ENCODE measurements at places on chromosomes 7 and 10.

DNA sequence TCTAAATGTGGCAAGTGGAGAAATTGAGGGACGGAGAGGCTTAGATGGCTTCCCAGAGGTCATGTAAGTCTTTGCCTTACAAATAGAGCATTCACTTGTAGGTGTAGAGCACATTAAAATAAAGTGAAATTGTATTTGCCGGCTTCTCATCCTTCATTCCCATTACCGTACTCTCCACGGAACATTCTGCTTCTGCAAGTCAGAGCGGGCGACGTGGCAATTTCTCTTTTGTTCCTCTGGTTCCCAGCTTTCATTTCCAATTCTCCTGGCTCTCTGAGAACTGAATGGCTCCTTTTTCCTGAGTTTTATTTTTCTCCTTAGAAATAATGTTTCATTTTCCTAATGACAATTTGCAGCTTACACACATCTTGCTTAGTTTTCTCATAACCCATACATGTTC lies 51.3 kb upstream of the PFKP start:
- DNase-seq = no peak

DNA sequence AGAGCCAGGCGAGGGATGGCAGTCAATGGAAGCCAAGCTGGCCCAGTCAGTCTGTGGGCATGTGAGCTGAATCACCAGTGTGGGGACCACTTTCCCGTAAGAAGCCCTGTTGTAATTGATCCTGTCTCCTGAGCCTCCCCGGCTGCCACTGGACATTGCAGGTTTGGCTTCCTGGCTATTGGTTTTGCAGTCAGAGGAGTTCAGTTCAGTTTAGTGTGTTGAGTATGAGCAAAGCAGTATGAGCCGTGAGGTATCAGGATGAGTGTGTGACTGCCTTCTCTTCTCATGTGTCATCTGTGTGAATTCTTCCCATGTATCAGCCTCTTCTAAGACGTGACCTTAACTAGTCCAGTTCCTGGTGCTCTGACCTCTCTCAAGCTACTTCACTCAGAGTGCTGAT lies 227.4 kb downstream of the PRKG1 start:
- DNase-seq = peak; percentile 43

GRCh38 chr7:80806663-80807062 lies 112.2 kb downstream of the SEMA3C start:
- DNase-seq = no peak

GRCh38 chr7:105219771-105220160 lies 169.0 kb downstream of the SRPK2 start:
- no peak for DNase-seq

- DNase-seq = no peak
Measured at GRCh38 chr10:66832781-66833422, 92.9 kb upstream of the LRRTM3 start.

DNA sequence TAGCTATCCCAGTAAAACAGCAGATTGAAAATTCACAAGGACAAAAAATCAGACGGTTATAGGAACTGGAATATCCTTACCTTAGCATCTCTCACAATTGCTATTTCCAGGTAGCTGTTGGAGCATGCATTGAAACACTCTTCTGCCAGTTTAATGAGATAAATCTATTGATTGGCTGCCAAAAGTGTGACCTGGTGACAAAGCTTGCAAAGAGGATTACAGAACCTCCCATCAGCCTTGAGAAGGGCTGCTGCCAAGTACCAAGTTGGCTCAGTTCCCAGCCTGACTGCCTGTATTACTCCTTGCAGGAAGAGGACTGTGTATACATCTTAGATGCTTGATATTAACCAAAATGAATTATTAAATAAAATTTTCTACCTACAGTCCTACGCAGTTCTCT lies 5.1 kb downstream of the PRLHR start:
- DNase-seq = no peak

GRCh38 chr10:52197098-52197497 lies 117.0 kb upstream of the DKK1 start:
- no peak for DNase-seq

- DNase-seq = no peak
Measured at GRCh38 chr10:90642136-90642535, 215.7 kb downstream of the HTR7 start.

DNA sequence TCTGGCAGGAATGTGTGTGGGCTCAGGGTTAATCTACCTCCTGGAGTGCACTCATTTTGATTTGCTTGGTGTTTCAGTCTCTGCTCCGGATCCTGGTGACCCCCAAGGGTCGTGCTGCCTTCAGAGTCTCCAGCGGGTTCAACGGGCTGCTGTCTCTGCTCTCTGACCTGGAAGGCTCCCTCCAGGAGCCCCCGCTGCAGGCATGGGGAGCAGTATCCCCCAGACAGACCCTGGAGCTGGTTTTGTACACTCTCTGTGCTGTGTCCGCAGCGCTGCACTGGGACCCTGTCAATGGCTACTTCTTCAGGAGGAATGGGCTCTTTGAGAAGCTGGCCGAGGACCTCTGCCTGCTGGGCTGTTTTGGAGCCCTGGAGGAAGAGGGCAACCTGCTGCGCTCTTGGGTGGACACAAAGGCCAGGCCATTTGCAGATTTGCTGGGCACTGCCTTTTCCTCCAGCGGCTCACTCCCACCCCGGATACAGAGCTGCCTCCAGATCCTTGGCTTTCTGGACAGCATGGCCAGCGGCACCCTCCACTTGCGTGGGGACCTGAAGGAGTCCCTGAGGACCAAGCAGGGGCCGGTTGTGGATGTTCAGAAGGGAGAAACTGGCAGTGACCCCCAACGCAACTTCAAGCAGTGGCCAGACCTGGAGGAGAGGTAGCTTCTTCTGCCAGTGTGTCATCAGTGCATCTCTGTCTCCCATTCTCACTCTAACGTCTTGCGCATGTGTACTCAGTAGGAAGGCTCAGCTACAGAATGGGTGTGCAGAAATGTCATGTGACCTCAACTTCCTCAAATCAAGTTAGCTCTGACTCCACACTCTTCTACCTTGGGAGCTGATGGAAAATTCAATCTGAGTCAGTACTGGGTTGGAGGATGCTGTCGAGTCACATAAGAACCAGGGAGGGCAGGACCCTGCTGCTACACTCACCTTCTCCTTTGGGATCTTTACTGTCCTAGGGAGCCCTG lies 58.5 kb downstream of the WDFY4 start:
- no peak for DNase-seq

- peak; percentile 69 for DNase-seq
Measured at GRCh38 chr7:73715648-73716317, 3.7 kb downstream of the STX1A start.

- DNase-seq = no peak
Measured at GRCh38 chr10:60735244-60735643, 43.0 kb upstream of the CDK1 start.

GRCh38 chr7:131040467-131040932 lies 287.2 kb upstream of the MKLN1 start:
- no peak for DNase-seq

DNA sequence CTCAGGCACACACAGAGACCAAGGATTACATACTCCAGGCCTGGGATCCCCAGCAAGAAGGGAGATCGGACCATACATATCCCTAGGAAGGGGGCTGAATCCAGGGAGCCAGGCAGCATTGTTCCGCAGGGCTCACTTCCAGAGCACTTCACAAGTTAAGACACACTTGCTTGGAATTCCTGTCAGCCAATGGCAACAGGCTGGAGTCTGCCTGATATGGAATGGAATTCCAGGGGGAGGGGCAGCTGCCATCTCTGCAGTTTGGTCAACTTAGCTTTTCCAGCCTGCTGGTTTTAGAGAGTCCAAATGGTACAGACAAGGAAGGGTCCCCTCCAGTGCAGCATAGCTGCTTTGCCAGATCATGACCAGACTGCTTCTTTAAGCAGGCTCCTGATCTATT lies 290.0 kb upstream of the GLI3 start:
- no peak for DNase-seq

- DNase-seq = no peak
Measured at GRCh38 chr10:124380256-124380995, 38.3 kb downstream of the OAT start.

DNA sequence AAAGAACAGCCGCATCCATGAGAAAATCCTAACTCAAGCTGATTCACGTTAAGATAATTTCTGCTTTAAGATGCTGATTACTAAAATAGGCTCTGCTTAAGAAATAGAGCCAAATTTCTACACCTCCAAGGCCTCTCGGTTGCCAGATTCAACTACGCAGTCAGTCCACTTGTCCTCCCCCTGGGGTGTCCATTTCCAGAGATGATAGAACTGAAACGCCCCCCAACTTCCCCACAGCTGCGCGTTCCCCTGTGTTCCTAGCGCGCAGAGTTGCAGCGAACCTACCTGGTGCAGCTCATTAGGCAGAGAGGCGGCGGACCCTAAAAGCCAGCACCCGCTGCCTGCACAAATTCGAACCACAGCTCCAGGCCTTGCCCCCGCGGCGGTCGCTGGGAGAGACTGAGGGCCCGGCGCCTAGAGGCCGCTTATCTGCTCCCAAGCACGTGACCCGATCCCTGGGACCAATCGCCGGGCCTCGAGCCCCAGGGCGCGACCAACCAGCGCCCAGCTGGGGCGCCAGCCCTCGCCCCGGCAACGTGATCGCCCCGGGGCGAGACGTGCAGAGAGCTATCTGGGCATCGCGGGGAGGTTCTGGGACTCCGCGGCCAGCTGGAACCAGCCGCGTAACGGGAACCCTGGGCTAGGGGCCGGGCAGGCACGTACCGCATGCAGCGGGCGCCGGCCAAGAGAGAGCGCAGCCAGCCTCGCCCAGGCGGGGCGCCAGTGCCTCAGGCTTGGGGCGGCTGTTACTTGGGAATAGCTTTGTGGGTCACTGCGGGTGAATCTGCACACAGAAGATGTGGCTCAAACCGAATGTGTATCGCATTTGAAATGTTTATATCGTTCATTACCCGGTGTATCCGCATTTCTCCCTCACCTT lies at the start of gene PPP1R3C:
PPP1R3C (minus strand) TSS at position 401 of the 880 bp plus-strand sequence; CDS start at position 299, 102 bp downstream.
- DNase-seq = peak; percentile 91

GRCh38 chr10:12337453-12338372 lies 11.6 kb upstream of the CAMK1D start:
- DNase-seq = no peak

GRCh38 chr10:84241185-84241790 lies at the start of gene LRIT1:
LRIT1 (minus strand) TSS chr10:84241546; CDS start chr10:84241439, 107 bp downstream.
- no peak for DNase-seq
